Stomach (tissue), 19 donors: ENCODE measurements at places on chromosomes 4 and X.
A peak's percentile ranks its signal among the peaks of the same experiment; 100 is the strongest.

GRCh38 chr4:30182786-30183185 is 537.4 kb upstream of the PCDH7 start:
- DNase-seq, result no peak

GRCh38 chrX:20218836-20219505 is 47.7 kb downstream of the RPS6KA3 start:
- peak; percentile 44 for DNase-seq

- DNase-seq, result no peak
These were observed 40.1 kb downstream of the BTC start for GRCh38 chr4:74754218-74754617.

DNA sequence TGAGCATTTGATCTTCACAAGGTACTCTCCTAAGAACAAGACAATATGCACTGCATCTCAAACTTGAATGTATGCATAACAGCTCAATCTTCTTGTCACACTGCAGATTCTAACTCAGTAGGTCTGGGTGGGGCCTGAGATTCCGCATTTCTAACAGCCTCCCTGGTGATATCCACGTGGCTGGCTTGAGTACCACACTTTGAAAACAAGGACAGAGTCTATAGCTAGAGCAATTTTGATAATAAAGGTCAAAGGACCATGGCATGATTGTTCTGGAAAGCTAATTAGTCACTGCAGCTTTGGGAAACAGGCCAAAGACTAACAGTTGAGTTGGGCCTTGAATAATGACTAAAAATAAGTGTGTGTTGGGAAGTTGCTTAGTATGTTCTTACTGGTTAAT is 213.3 kb downstream of the GBA3 start:
- DNase-seq, result no peak

DNA sequence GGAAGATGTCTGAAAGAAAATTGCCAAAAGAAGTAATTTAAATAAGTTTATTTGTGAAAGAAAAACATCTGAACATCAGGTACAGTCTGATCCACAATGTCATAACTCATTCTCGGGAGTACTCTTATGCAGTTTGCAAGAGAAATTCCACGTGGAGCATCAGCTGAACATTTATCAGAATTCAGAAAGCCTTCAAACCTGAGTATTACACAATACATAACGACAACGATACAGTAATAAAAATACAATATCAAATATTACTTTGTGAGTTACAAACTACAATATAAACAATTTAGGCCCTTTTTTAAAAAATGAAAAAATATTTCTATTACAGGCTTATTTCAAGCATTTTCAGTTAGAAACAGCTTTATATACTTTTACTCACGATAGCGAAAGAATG is 116.4 kb downstream of the RAB28 start:
- DNase-seq, result no peak

- DNase-seq, result no peak
These were observed 179.0 kb downstream of the NHS start for GRCh38 chrX:17553961-17554482.

DNA sequence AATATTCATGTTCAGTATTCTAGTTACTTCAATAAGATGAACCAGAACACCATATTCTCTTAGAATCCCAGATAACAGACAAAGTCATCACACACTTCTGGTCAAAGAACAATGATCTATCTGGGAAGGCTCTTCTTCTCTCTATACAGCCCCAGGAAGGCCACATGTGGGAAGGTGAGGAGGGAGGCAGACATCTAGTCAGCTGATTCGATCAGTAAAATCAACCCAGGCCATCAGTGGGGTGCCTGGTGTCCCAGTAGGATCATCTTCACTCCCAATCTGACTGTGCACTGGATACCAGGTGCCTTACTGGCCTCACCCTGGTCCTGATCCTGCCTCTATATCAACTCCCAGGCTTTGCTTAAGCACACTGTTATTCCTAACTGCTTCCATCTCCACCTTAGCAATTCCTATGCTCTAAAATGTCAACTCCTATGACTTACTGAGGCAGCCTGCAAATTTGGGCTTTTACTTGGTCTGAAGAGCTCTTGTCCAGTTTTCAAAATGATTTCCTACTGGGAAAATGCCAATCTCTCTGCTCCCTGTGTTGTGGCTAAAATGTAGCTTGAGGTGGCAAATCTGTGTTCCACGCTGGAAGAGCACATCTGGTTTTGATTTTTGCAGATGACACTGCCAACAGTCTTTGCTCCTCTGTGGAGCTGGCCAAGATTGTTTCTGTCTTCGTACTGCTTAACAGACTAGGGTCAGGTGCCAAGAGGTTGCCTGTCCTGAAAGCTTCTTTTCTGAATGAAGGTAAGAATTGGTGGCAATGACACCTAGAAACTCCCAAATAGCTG is 128.7 kb downstream of the MGST2 start:
- DNase-seq, result no peak

- no peak for DNase-seq
These were observed 162.9 kb downstream of the LRBA start for GRCh38 chr4:150852216-150852615.

DNA sequence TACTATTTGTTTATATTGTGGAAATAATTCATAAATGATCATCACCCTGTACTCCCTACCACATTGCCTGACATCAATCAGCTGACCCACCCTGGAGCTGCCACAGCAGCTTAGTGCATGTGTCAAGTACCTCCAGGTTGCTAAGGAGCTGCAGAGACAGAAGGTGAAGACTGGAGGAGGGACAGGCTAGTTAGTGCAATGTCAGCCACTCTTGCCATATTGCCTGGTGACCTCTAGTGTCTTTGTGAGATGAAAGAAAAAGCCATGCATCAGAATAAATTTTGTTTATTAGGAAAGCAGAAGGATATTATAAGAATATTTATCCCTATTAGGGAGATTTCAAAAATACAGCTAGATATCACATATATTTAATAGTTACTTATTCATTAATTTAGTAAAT is 243.9 kb upstream of the FAT4 start:
- no peak for DNase-seq

- peak; percentile 21 for DNase-seq
These were observed 942.3 kb upstream of the SLIT2 start for GRCh38 chr4:19309378-19309777.

- no peak for DNase-seq
These were observed 1.1 kb downstream of the CFAP99 start for GRCh38 chr4:2419814-2420213.

DNA sequence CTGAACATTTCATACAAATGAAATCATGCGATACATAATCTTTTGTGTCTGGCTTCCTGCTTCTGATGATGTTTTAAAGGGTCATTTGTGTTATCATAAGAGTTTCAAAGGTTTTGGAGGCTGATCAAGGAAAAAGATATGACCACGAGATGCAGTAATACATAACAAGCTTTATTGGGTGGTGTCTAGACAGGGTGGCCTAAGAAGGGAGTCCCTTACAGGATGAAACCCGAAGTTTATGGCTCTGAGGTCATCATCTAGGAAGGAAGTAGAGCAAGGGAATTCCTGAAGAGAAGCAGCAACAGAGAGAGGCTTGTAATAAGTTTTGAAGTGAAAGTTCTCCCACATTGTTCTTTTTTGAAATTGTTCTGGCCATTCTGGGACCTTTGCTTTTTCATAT is 40.8 kb upstream of the SOD3 start:
- no peak for DNase-seq

- DNase-seq, result peak; percentile 13
These were observed 14.5 kb downstream of the AFP start for GRCh38 chr4:73450398-73451004.

DNA sequence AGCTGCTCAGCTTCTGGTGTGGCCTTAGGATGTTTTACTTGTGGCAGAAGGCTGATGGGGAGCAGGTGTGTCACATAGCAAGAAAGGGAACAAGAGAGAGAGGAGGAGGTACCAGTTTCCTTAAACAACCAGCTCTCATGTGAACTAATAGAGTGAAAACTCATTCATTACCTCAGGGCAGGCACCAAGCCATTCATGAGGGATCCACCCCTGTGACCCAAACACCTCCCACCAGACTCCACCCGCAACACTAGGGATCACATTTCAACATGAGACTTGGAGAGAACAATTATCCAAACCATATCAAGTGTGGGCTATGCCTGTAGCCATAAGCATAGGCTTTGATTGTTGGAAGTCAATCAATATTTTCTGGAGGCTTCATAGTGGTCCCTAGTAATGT is 56.0 kb downstream of the GSX2 start:
- no peak for DNase-seq

- peak; percentile 73 for DNase-seq
These were observed 28.2 kb downstream of the ARSJ start for GRCh38 chr4:113951263-113951662.

GRCh38 chrX:133090236-133090809 is 6.6 kb downstream of the USP26 start:
- DNase-seq, result no peak

- DNase-seq, result no peak
These were observed 14.1 kb upstream of the CXCL6 start for GRCh38 chr4:73822389-73822788.

DNA sequence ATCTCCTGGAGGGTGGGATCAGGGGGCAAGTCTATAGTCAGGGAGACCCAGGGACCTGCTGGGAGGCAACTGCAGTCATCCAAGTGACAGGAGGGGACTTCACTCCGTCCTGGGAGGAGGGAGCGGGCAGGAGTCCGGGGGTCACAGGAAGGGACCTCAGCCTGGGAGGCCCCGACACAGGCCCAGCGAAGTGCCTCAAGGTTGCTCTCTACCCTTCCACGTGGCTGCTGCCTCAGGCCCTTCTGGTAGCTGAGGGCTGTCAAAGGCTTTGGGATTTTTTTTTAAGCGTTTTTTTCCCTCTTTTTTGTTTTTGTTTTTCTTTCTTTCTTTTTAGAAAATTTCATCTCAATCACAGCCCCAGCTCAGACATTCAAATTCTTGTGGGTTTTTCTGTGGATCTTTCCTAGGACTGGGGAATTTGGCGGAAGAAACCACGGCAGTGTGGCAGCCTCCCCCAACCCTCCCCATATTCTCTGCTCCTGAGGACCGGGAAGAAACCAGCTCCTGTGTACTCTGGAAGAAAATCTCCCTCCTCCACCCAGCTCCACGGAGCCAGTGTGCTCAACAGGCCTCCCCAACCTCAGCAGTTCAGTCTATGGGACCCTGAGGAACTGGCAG is 1.4 kb upstream of the HAUS7 start:
- no peak for DNase-seq

DNA sequence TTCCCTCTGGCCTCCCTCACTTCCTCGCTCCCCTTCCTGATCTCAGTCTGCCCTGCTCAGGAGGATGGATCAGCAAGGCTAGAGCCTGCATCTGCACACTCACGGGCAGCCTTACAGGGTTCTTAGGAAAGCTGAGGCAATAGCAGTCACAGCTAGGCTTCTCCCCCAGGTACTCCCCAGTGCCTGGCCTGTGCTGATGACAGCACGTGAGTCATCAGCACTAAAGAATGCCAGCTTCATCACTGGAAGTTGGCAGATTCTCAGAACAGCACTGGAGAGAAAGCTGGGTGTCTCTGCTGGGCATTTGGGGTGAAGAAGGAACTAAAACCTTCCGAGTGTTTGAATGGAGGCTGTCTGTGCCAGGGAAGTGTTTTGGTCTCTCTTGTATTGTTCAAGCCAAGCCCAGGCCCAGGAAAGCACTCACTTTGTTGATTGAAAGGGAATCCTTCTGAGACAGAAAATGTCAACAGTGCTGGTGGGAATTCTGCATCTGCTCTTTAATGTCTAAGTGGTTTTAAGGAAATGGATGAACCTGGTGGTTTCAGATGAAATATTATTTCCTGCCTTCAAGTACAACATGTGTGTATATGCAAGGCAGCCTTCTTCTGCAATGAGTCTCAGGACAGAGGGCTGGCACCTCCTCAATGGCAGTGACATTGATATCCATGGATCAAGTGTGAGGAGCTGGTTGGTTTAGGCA is 73.0 kb upstream of the SCOC start:
- peak; percentile 17 for DNase-seq

- DNase-seq, result no peak
These were observed 115.4 kb upstream of the ESX1 start for GRCh38 chrX:104370089-104370488.

DNA sequence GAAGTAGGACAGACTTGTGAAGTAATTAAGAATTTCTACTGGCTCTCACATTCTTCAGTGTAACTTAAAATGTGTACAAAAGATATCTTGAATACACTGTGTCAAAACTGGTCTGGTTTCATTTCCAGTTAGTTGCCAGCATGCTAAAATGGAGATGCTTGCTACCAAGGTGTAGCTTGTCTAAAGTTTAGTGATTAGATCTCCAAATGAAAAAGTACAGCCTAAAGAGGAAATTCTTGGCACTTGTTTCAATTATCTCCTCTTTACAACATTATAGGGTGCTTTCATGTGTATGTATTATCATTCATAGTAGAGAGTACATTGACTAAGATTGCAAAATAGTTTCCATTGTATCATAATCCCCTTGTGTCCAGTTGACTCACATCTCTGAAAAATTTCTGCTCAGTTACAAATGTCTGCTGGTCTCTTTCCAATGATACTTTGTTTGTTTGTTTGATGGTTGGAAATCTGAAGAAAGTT is 97.3 kb upstream of the SPRY1 start:
- DNase-seq, result no peak

DNA sequence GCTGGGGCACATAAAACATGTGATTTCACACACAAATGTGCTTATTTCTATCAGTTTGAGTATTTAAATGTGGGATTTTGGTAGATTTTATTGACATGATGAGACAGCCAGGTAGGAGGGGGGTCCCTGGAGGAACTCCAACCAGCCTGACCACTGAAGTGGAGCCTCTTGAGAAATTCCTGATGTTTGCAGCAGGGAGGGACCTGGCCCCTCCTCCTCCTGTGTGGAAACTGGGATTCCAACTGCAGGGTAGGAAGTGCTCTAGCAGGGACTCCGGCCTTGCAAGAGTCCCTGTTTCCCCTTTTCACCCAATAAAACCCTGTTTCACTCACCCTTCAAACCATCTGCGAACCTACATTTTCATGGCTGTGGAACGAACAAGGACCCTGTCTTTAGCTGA is 2224.0 kb upstream of the AGA start:
- DNase-seq, result no peak

DNA sequence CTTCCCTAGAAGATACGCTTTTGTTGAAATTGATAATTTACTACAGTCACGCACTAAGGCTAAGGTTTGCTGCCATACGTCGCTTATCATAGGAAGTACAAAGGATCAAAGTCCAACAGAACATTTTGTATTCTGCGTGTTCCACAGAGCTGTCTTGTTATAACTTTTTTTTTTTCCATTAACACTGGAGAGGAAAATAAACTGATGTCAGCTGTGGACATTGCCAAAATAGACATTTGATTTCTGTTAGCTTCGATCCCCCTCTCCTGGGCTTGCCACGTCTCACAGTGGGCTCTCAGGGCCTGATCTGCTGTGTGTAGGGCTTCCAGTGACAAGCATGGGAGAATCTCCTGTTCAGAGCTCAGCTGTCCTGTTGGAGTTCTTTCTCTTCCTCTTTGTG is 93.3 kb downstream of the SPATA18 start:
- DNase-seq, result no peak
